ENCODE measurements at places on chromosomes 5 and 9.
A peak's percentile ranks its signal among the peaks of the same experiment; 100 is the strongest.

GRCh38 chr9:91503673-91504081, 80.0 kb upstream of the NFIL3 start:
- no peak overlapping the region for H3K4me3 ChIP-seq
- no peaks in the 10 kb centered on the region for H3K4me1 ChIP-seq
- no peak for DNase-seq
- H3K27me3 ChIP-seq, result no peaks in the 10 kb centered on the region

DNA sequence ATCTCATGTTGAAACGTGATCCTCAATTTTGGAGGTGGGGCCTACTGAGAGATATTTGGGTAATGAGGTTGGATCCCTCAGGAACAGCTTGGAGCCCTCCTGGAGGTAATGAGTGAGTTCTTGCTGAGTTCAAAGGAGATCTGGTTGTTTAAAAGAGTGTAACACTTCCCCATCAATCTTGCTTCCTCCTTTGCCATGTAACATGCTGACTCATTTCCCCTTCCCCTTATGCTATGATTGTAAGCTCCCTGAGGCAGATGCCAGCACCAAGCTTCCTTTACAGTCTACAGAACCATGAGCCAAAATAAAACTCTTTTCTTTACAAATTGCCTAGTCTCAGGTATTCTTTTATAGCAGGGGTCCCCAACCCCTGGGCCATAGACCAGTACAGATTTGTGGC, 352.3 kb downstream of the SLCO4C1 start:
- H3K27me3 ChIP-seq, result no peaks in the 10 kb centered on the region
- no peaks in the 10 kb centered on the region for H3K4me1 ChIP-seq
- H3K27ac ChIP-seq, result no peak overlapping the region
- H3K4me3 ChIP-seq, result no peak overlapping the region
- no peaks in the 10 kb centered on the region for H3K36me3 ChIP-seq

DNA sequence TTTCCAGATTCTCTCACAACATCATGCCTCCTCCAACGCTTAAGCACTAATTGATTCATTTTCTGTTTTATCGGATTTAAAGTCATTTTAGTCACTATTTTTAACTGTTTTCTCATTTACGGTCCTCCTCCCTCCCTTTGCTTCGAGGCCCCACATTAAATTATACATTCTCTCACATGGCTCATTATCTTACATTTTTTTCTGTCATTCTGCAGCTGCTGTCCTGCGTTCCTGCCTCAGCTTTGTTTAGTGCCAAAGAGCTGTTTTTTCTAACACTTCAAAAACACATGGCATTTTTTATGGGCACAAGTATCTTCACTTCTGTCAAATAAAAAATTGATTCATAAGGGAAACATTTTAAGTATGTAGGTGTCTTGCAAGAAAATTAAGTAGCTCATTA, 130.1 kb upstream of the FST start:
- H3K4me3 ChIP-seq, result no peak overlapping the region
- no peak overlapping the region for H3K27ac ChIP-seq
- peaks cover 8% of the 10 kb centered on the region for H3K4me1 ChIP-seq
- no peaks in the 10 kb centered on the region for H3K27me3 ChIP-seq
- H3K36me3 ChIP-seq, result no peaks in the 10 kb centered on the region
- DNase-seq, result no peak

- no peak overlapping the region for H3K27ac ChIP-seq
- H3K36me3 ChIP-seq, result no peaks in the 10 kb centered on the region
- H3K27me3 ChIP-seq, result no peaks in the 10 kb centered on the region
- no peak overlapping the region for H3K4me3 ChIP-seq
- H3K4me1 ChIP-seq, result no peaks in the 10 kb centered on the region
These were observed 159.4 kb upstream of the FER start for GRCh38 chr5:108588323-108588722.

DNA sequence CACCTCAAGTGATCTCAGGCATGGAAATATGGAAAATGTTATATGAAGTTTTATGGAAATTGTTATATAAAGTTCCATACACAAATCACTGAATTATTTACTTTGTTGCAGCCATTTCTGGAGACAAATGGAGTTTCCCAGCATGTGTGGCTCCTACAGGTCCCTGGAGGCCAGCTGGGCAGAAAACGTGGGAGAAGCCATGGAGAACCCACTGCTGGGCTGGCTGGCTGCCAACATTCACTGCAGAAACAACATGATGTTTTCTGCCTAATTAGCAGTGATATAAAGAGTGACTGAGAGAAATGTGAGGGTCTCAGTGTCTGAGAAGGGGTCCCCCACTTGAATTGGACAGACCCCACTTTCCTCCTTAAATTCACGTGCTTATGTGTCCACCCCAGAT, 208.8 kb upstream of the IRX2 start:
- H3K4me1 ChIP-seq, result no peaks in the 10 kb centered on the region
- no peak overlapping the region for H3K4me3 ChIP-seq
- H3K27ac ChIP-seq, result no peak overlapping the region
- H3K27me3 ChIP-seq, result no peaks in the 10 kb centered on the region

DNA sequence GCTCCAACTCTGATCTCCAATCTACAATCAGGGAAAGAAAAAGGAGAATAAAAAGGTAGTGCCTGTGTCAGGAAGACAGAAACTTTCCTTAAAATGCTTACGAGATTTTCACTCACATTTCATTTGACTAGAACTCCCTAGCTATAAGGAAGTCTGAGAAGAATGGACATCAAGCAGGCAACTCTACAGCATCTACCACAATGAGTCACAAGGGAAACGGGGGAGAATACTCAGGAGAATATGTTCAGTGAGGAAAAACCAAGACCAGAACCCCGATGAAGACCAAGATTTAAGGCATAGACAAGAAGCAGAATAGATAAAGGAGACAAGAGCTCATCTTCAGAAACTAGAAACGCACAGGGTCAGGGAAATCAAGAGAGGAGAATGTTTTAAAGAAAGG, 9.0 kb upstream of the SETD9 start:
- no peak overlapping the region for H3K27ac ChIP-seq
- DNase-seq, result no peak
- no peaks in the 10 kb centered on the region for H3K4me1 ChIP-seq
- H3K4me3 ChIP-seq, result no peak overlapping the region
- no peaks in the 10 kb centered on the region for H3K36me3 ChIP-seq

- DNase-seq, result no peak
- no peak overlapping the region for H3K27ac ChIP-seq
- H3K4me1 ChIP-seq, result no peaks in the 10 kb centered on the region
- H3K36me3 ChIP-seq, result no peaks in the 10 kb centered on the region
These were observed 30.7 kb upstream of the TNPO1 start for GRCh38 chr5:72785801-72786200.

GRCh38 chr5:80318212-80318611, 1.6 kb upstream of the SPZ1 start:
- H3K36me3 ChIP-seq, result no peaks in the 10 kb centered on the region
- H3K27me3 ChIP-seq, result no peaks in the 10 kb centered on the region
- no peak overlapping the region for H3K4me3 ChIP-seq
- H3K27ac ChIP-seq, result no peak overlapping the region
- no peak for DNase-seq

DNA sequence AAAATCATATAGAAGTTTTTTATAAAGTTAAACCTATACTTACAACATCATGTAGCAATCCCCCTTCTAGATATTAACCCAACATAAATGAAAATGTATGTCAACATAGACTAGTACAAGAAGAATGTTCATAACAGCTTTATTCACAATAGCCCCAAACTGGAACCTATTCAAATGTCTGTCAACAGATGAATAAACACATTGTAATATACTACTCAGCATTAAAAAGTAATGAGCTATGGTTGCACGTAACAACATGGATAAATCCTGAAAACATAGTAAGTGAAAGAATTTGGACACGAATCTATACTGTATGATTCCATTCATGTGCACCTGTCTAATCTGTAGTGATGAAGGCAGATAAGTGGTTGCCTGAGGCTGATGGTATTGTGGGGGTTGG, 73.9 kb downstream of the CSNK1G3 start:
- H3K27ac ChIP-seq, result no peak overlapping the region
- H3K27me3 ChIP-seq, result no peaks in the 10 kb centered on the region
- no peaks in the 10 kb centered on the region for H3K4me1 ChIP-seq
- no peak for DNase-seq

DNA sequence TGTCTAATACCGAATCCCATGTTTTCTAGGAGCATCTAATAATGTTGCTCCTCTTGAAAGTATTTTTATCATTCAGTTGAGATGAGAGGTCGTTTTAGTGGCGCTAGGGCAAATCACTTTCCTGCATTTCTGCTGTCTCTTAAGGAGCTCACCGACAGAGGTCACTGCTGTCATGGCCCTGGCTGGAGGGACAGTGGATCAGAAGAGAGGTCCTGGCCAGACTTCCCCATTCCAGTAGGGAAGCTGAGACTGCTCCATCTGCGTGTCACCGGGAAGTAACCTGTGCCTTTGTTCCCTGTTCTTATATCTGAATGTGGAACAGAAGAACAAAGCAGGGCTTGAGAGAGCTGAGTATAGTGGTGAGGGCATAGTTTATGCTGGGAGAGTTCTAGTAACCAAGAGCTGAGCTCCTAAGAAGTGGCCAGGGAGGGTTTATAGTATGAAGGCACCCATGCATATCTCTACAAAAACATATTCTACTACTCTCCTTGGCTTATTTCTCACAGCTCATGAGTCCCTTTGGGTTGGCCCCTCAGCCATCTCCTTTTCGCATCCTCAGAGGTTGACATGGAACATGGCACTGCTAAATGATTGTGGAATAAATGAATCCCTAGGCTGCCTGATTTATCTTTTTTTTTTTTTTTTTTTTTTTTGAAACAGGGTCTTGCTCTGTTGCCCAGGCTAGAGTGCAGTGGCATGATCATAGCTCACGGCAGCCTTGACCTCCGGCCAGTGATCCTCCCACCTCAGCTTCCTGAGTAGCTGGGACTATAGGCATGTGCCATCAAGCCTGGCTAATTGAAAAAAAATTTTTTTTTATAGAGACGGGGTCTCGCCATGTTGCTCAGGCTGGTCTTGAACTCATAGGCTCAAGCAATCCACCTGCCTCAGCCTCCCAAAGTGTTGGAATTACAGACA, 27.2 kb downstream of the ATP6V0E1 start:
- H3K36me3 ChIP-seq, result no peaks in the 10 kb centered on the region
- H3K27me3 ChIP-seq, result no peaks in the 10 kb centered on the region
- H3K4me3 ChIP-seq, result no peak overlapping the region
- H3K27ac ChIP-seq, result no peak overlapping the region
- peak; percentile 63 for DNase-seq

- H3K4me1 ChIP-seq, result peaks cover 31% of the 10 kb centered on the region
- H3K4me3 ChIP-seq, result no peak overlapping the region
- no peak for DNase-seq
- no peaks in the 10 kb centered on the region for H3K27me3 ChIP-seq
These were observed 143.4 kb downstream of the GOLPH3 start for GRCh38 chr5:32030686-32031085.

GRCh38 chr9:79583952-79584654, 12.3 kb downstream of the TLE4 start:
- H3K4me1 ChIP-seq, result peaks cover 9% of the 10 kb centered on the region
- no peaks in the 10 kb centered on the region for H3K27me3 ChIP-seq

DNA sequence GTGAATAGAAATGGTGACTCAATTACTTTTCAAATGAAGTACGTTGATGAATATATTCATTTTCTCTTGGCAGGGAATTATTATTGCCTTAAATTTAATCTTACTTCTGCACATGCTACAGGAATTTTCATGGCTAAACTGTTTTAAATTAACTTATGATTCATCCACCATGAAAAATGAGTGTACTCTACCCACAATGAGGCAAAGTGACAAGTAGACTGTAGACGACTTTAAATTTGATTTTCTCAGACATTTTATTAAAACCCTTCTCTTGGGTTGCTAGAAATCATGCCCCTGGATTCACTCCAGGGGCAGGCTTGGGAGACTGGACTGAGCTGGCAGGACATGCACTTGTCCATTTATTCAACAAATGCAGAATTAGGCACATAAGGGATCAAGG, 23.5 kb upstream of the ERAP2 start:
- no peaks in the 10 kb centered on the region for H3K36me3 ChIP-seq
- no peaks in the 10 kb centered on the region for H3K4me1 ChIP-seq
- H3K27ac ChIP-seq, result no peak overlapping the region
- DNase-seq, result no peak
- no peak overlapping the region for H3K4me3 ChIP-seq

DNA sequence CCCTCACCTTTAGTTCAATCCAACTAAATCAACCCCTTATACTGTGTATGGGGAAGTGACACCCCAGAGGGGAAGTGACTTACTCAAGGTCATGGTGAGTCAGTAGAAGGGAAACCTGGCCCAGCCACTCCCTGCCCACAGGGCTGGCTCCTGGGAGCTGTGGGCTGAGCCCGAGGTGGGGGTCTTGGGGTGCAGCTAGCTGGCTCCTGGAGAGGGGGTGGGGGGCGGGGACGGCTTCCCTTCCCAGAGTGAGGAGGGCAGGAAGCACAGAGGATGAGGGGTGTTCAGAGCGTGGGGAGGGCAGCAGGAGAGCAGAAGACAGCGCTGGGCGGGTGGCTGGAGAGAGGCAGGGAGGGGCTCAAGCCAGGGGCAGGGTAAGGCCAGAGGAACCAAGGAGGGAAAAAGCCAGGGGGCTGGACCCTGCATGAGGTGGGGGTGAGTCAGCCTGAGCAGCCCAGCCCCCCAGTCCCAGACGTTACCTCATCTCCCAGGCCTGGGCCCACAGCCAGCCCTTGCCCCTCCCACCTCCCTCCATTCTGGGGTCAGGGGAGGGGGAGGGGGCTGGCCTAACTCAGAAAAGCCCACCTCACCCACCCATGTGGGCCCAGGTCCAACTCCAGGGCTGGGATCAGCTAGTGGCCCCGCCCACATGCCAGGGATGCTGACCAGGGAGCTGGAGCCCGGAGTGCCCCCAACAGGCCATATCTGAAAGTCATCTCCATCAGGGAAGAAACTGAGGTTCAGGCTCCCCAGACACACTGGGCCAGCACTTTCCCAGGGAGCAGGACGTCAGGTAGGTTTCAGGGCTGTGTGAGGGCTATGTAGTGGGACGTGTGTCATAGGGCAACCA, 2.8 kb downstream of the PDLIM7 start:
- peaks cover 28% of the 10 kb centered on the region for H3K36me3 ChIP-seq
- DNase-seq, result peak; percentile 78
- H3K27me3 ChIP-seq, result no peaks in the 10 kb centered on the region

- peaks cover 7% of the 10 kb centered on the region for H3K4me1 ChIP-seq
- no peak for DNase-seq
- peaks cover 65% of the 10 kb centered on the region for H3K36me3 ChIP-seq
These were observed 55.9 kb downstream of the OTULIN start for GRCh38 chr5:14720236-14720923.

DNA sequence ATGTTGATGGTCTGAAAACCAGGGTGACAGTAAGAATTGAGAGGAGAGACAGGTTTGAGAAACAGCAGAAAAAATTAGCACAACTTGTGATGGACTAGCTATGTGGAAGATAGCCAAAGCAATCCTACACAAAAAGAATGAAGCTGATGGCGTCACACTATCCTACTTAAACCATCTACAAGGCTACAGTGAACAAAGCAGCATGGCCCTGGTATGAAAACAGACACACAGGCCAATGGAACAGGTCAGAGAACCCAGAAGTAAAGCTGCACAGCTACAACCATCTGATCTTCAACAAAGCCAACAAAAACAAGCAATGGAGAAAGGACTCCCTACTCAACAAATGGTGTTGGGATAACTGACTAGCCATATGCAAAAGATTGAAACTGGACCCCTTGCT, 7.5 kb upstream of the UBE2R2 start:
- H3K4me1 ChIP-seq, result no peaks in the 10 kb centered on the region
- H3K27me3 ChIP-seq, result no peaks in the 10 kb centered on the region
- no peak overlapping the region for H3K27ac ChIP-seq
- DNase-seq, result no peak
- H3K36me3 ChIP-seq, result no peaks in the 10 kb centered on the region
- no peak overlapping the region for H3K4me3 ChIP-seq

- peaks cover 8% of the 10 kb centered on the region for H3K4me1 ChIP-seq
- no peaks in the 10 kb centered on the region for H3K36me3 ChIP-seq
- H3K4me3 ChIP-seq, result no peak overlapping the region
- H3K27me3 ChIP-seq, result no peaks in the 10 kb centered on the region
- DNase-seq, result no peak
These were observed 44.9 kb upstream of the GNPDA1 start for GRCh38 chr5:142057697-142058056.

GRCh38 chr5:176660530-176660859, 13.2 kb downstream of the TSPAN17 start:
- no peak for DNase-seq
- H3K4me3 ChIP-seq, result no peak overlapping the region
- peaks cover 4% of the 10 kb centered on the region for H3K4me1 ChIP-seq
- H3K27me3 ChIP-seq, result peaks cover 38% of the 10 kb centered on the region

Data from tibial artery (tissue), 4 donors.